ENCODE measurements at places on chromosomes 2 and 18.
A peak's percentile ranks its signal among the peaks of the same experiment; 100 is the strongest.

GRCh38 chr2:102018823-102019445 is 27.2 kb downstream of the IL1R2 start:
- no peak for DNase-seq

DNA sequence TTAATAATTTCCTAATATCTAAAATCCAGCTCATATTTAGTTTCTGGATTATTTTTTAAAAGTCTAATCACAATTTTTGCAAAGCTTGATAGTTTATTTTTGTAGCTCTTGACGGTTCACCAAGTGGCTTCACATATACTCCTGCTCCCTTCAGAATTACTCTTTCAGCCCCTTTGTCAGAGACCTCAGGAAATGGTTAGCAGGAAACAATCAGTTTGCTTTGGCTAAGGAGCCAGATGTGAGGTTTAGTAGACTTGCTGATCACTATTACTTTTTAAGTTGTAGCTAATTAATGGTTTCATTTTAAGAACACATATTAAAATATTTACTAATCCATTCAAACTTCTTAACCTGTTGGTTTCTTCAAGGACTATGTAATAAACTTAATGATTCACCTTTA is 2.3 kb downstream of the RBBP8 start:
- no peak for DNase-seq

GRCh38 chr2:241842620-241843211 is 16.0 kb downstream of the PDCD1 start:
- DNase-seq = peak; percentile 9

DNA sequence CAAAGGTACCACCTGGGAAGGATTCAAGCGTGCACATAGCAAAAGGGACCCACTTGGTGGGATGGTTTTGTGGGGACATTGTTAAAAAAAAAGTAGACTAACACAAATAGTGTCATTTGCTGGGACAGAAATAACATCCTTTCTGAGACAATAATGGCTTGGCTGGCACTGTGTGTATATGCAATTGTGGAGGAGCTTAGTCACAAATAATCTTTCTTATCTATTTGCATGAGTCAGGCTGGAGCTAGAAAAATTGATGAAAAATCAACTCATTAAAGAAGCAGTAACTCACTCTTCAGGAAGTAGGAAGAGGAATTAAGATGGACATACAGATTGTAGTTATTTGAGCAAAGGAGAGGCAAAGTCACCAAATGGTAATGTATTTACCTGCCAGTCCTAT is 29.5 kb upstream of the ITGB6 start:
- DNase-seq = no peak

DNA sequence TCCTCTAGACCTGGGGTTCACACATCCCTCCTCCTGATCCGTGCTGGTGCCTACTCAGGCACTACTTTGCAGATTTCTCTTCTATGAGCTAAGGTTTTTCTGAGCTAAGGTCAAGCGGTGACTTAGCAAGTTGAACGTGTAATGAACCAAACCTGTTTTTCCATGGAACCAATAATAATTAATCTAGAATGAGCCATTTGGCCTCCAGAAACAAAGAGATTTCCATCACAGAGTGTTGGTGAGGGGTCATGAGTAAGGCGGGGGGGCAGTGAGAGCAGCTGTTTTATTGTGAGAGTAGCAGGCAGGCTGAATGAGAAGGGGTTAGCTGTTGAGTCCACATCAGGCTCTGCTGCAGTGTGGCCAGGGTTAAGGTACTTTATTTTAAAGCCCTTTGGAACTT is 112.0 kb upstream of the FOSL2 start:
- no peak for DNase-seq

DNA sequence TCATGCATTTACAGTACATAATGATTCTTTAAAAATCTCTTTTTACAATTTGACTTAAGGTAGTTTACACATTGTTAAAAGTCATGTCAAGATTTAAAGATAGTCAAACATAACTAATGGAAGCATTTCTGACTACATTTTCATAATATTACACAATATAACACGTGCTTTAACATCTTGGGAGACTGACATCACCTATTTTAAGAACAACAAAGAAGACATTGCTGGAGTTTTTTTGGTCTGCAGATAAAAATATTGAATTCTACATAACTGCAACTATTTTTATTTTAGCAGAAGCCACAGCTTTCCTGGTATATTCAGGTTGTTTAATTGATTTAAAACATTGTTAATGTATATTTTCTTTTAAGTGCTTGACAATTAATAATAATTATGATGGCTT is 65.7 kb downstream of the UBR3 start:
- no peak for DNase-seq

DNA sequence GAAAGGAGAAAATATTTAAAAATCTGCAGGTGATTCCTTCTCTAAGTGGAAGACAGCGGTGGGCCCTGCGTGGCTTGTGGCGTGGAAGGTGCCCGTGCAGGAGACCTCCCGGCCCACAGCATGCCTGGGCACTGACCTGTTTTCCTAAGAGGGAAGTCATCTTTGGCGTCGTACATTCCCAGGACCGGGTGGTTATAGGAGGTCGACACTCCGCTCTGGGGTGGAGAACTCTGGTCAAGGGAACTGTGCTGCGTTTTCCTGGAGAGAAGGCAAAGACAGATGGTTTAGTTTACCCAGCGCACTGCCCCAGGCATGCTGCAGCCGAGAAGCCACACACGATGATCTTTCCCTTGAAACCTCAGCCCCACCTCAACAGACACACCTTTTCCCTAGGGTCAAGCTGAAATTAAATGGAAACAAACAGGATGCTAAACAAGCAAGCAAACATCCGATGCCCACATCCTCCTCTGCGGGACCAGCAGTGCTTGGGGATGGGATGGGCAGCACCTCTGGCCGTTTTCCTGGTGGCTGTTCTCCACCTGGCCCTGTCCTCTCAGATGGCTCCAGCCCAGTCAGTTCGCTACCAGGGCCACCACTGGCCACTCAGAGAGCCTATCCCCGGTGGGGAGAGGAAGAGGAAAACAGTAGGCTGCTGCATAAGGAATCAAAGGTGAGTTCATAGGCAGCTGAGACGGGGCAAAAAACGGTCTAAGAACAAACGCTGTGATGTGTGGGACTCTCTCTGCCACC is 244.1 kb downstream of the HDAC4 start:
- DNase-seq = no peak

GRCh38 chr2:74414881-74415761 is 6.3 kb downstream of the C2orf81 start:
- DNase-seq = no peak

DNA sequence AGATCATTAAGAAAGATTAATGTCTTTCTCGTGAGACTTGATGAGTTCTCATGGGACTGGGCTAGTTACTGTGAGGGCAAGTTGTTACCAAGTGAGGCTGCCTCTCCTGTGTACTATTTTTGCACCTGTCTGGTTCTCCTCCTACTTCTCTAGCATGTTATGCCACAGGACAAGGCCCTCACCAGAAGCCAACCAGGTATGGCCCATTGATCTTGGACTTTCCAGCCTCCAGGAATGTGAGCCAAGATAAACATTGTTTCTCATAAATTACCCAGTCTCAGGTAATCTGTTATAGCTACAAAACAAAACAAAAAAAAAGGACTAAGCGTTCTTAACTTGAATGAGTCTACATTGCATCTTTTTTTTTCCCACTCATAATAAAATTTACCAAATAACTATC is 184.1 kb downstream of the CDH7 start:
- DNase-seq = no peak

GRCh38 chr18:50847192-50847591 is 27.4 kb upstream of the MRO start:
- DNase-seq = no peak

GRCh38 chr2:71681626-71682025 is 228.3 kb downstream of the DYSF start:
- no peak for DNase-seq

DNA sequence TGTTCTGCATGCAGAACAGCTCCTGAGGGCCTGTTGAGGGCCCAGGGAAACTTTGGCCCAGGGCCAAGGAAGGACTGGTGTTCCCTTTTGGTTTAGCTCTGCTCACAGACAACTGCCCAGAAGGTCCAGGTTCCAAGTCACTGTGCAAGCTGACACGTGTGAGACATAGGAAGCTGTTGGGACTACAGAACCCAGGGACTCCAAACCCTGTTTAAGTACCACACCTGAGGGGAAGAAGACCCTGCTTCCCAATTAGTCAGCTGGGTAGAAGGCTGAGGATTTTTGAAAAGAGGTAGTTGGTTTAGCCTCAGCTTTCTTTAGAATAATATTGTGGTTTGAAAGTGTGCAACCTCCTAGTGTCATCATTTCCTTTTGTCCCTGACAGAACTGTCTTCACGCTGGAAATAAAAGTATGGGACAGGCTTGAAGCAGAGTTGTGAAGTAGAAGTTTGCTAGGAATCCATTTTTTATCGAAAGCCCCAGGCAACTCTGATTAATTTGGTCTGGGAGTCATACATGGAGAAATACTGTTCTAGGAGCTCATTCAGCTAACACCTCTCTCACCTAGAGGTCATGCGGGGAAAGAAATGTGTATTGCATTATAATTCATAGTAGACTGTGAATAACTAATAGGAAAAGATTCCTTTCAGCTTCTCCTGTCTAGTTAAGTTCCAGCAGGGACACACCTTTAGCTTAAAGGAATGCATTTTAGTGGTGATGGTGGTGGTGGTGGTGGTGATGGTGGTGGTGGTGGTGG is 19.9 kb upstream of the IL1RL1 start:
- no peak for DNase-seq

GRCh38 chr2:232874677-232875223 is 4.7 kb downstream of the SNORC start:
- no peak for DNase-seq

GRCh38 chr2:12818416-12819102 is 101.8 kb downstream of the TRIB2 start:
- no peak for DNase-seq

DNA sequence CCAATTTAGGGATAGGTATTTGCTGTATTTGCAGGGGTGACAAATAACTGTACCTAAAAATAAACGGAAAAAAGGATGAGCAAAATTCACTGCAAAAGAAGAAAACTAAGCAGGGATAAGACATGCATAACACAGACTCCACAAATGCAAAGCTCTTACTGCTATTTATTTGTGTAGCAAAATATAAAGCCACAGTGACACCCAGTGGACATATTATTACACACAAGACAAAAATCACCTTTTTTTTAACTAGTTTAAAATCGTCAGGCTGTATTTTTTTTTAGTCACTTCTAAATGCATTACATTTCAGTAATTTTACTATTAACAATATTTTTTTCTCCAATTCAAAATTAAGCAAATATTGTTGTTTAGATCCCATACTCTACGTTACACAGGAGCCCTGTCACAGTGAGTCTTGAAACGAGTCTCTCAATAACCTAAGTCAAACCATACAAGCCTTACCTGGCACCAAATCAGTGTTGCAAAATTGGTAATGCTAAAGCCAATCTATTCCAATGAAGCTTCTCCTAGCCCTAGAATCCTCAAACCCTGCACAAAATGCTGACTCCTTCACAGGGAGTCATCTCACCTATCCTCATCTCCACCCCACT is 23.7 kb downstream of the METTL4 start:
- no peak for DNase-seq

- DNase-seq = no peak
Observed at GRCh38 chr2:57990118-57990725, 56.4 kb upstream of the VRK2 start.

DNA sequence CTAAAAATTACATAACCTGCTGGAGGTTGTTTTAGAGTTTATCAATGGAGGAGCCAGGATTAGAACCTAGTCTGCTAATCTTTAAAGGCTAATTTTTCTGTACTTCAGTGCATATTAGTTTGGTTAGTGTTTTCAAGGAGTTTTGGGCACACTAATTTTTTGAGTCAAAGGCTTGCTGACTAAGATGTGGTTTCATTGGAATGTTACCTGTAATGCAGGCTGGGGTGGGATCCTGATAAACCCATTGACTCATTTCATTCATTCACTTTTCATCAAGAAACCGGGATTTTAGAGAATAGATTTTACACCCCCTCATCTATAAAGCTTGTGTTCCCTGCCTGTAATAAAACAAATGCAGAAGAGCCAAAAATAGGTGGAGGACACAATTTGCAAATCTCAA is 91.9 kb upstream of the IL1R2 start:
- DNase-seq = no peak

DNA sequence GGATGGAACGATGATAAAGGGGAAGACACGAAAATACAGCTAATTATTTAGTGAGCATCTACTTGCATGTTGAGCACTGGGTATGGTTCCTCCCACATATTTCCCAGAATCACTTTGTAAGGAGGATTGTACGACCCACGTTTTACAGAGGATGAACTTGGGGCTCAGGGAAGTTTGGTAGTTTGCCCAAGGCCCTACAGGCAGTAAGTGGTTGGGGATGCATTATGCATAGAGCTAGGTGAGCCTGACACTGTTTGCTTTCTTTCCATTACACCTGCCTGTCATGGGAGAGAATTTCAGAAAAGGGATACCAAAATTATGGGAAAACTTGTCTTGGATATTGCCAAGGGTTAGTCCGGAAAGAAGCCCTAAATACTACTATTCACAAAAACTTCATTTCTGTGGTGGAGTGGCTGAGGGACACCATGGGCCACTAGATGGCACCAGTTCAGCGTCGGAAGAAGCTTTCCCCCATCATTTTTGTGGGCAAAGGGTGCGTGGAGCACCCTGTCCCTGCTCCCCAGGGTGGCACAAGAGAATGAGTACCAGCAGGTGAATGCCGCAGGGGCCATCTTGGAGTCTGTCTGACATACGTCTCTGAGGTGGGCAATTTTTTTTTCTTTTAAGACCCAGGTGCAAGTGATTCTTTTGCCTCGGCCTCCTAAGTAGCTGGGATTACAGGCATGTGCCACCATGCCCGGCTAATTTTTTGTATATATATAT is 23.5 kb upstream of the C18orf32 start:
- peak; percentile 32 for DNase-seq

- no peak for DNase-seq
Observed at GRCh38 chr2:239220341-239220740, 180.5 kb downstream of the HDAC4 start.

- no peak for DNase-seq
Observed at GRCh38 chr2:430291-431040, 142.6 kb upstream of the ALKAL2 start.

DNA sequence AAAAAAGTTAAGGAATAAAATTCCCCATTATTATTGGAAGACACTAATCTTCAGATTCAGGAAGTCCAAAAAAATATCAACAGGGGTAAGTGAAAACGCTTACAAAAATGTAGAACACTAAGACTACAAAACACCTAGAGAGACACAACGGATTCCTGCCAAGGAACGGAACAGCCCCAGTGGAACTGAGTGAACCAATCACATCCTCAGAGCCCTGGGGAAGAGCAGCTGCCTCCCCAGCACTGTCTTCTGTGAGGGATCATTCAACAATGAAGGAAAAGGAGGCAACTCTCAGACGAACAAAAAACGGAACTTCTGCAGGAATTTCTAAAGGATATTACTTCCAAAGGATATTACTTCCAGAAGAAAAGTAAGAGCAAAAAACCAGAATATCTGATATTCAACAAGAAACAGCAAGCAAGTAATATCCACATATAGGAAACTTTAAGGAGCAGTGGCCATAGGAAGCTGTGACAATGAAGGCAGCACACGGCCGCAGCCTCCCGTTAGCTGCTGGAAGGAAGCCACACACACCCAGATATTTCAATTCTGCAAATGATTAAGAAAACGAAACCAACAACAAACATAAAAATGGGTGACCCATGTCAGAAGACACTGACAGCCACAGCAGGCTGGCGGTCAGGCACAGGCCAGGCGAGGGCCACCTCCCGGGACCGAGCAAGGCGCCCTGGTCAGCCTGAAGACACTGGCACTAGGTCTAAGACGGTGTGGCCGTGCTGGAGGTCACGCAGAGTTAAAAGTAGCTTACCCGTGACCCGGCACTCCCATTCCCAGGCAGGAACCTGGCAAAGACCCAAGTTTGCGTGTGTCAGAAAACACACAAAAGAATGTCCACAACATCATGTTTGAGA is 81.8 kb downstream of the HDAC4 start:
- no peak for DNase-seq

GRCh38 chr18:77785415-77785975 is 535.8 kb downstream of the GALR1 start:
- DNase-seq = no peak

Measured in hypothalamus (tissue), 51 donors.